CD4-positive, CD25-positive, alpha-beta regulatory T cell (primary cell): ENCODE measurements at places on chromosomes 1 and 21. TPM values are rescaled to one million over a fixed set of nuclear protein-coding genes. Genes with fewer than 3 reads are reported as not detected.

Gene MNDA
- total RNA-seq = not detected

Gene TRIM63
- not detected for total RNA-seq

Gene OR10J1
- total RNA-seq = not detected

Gene FOXD2
- total RNA-seq = 0.74 TPM

Gene OR6N1
- total RNA-seq = not detected

Gene OR6K3
- not detected for total RNA-seq

Gene PKN2
- 41.9 TPM for total RNA-seq

Gene TFF1
- total RNA-seq = not detected
